ENCODE measurements at places on chromosomes 7 and 10. TPM values are rescaled to one million over a fixed set of nuclear protein-coding genes. Genes with fewer than 3 reads are reported as not detected.

The ANKRD7 gene
- total RNA-seq, result 0.20 TPM

The POMZP3 gene
- total RNA-seq, result 1.5 TPM

The GLI3 gene
- 4.1 TPM for total RNA-seq

The SEMA4G gene
- 3.0 TPM for total RNA-seq

The AKR1C8 gene
- total RNA-seq, result not detected

The KCNIP2 gene
- total RNA-seq, result 1.5 TPM

The STRIP2 gene
- total RNA-seq, result 2.2 TPM

The SPDYE5 gene
- not detected for total RNA-seq

The BLNK gene
- total RNA-seq, result not detected

The CCDC136 gene
- 6.3 TPM for total RNA-seq

The CCL26 gene
- total RNA-seq, result 1.8 TPM

The ZP3 gene
- total RNA-seq, result 3.0 TPM

The SLC26A4 gene
- 0.56 TPM for total RNA-seq

The MOGAT3 gene
- total RNA-seq, result not detected

The NPSR1 gene
- not detected for total RNA-seq

The SPACDR gene
- total RNA-seq, result 0.96 TPM

The FAM24B gene
- 2.2 TPM for total RNA-seq

The CDC14C gene
- total RNA-seq, result not detected

The KAZALD1 gene
- 26.8 TPM for total RNA-seq
